Stromal cell of bone marrow (primary cell): ENCODE measurements at places on chromosomes 12 and 14.
A peak's percentile ranks its signal among the peaks of the same experiment; 100 is the strongest.

DNA sequence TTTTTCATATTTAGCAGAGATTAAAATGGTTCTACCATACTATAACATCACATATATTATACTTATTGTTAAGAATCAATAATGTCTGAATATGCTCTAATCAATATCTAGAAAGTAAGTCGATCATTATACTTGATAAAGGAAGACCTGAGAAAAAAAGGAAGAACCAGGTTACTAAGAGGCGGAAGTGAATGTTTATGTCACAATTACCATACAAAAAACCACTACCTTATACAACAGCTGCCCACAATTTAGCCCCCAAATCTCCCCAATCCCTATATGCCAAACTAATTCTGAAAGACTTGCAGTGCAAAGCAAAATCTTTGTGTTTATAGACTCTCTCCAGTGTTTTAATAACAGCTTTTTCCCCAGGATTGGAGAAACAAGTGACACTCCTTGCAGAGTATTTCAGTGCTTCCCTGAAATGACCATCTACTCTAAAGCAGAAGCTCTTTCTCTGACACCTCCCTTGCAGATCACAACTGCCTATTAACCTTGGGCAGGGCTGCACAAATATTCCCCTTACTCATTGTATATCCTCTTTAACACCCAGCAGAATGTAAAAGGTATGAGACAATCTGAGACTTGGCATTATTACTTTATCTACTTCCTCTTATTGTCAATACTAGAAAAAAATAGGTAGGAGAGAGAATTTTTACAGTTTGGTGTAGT lies 12.7 kb upstream of the SLC2A3 start:
- no peak for DNase-seq

- DNase-seq: peak; percentile 26
These were observed 2.9 kb downstream of the NEK9 start for GRCh38 chr14:75123991-75124390.

GRCh38 chr12:18864900-18865561 lies 127.1 kb downstream of the CAPZA3 start:
- peak; percentile 57 for DNase-seq

GRCh38 chr14:72178517-72178916 lies 246.3 kb downstream of the RGS6 start:
- no peak for DNase-seq

- DNase-seq: peak; percentile 52
These were observed 161.1 kb upstream of the FBXO33 start for GRCh38 chr14:39593377-39593776.

GRCh38 chr14:61088081-61088480 lies 107.0 kb downstream of the SLC38A6 start:
- DNase-seq: no peak

DNA sequence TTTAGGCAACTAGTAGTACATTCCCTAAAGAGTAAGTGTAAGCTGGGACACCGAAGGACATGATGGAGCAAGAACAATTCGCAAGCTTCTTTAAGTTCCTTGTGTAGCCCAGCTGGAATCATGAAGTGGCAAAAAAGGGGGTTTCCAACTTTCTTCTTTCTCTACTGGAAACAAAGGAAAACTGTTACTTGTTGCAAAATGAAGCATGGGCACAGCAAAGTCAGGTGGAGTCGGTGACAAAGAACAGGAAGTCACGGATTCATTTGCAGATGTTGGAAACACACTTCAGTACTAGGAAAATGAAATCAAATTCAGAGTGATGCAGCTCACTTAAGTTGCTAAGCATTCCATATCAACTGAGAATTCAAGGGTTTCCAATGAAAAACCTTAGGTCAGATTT lies 706.9 kb upstream of the STXBP6 start:
- no peak for DNase-seq
